ENCODE measurements at places on chromosomes 3 and 15.

- DNase-seq, result no peak
Measured at GRCh38 chr3:133464573-133464972, 64.7 kb downstream of the BFSP2 start.

DNA sequence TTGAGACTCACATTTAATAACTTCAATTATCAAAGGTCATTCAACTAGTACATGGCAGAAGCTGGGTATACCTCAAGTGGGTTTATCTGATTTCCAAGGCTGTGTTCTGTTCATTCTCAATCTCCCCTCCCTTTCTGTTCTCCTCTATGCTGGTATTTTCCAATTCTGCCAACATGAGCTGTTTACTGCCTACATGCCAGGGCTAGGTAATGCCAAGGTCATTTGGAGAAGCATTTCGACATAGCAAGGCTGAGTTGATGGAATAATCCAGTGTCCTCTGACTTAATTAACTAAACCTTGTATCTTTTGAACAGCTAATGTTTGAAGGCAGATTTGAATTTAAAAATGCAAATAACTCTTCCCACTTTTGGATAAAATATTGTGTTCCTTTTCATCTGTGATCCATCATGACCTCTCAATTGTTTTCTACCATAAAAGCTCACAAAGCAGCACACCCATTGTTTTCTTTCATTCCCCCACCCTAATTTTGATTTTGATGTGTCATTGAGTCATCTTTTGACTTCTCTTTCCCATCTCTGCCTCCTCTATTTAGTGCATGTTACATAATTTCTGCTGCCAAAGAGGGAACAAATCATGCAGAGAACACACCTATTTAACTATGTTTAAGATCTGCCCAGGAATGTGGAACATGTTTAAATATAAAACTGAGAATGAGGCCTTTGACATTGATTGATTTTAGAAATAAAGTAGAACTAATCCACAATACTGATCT is 308.8 kb upstream of the NR2E3 start:
- no peak for DNase-seq

GRCh38 chr3:73614419-73614818 is 10.3 kb downstream of the PDZRN3 start:
- DNase-seq, result no peak

DNA sequence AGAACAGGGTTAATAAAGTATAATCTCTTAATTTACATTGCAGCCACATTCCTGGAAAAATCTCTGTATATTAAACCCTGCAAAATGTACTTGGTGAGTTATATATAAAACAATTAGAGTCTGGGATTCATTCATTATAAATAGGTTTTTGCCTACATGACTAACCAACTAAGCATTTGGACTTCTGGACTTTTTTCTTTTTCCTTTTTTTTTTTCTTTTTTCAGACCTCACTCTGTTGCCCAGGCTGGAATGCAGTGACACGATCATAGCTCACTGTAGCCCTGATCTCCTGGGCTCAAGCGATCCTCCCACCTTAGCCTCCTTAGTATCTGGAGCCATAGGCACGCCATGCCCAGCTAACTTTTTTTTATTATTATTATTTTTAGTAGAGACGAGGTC is 4.5 kb downstream of the DNAJC13 start:
- DNase-seq, result no peak

DNA sequence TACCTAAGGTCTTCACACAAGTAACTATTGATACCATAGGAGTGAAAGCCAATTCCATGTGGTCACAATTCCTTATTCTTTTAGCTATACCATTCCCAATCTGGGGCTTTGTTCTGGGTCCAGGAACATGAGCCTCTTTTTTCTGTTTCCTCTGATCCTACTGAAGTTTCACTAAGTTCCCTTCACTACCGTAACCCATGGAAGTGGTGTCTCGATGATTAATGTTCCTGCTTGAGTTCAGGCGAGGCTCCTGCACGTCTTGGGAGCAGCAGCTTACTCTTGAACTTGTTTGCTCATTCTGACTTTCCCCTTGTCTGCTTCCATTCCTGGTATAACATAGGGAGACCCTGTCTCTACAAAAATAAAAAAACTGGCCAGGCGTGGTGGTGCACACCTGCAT is 23.6 kb downstream of the ZNF592 start:
- no peak for DNase-seq

DNA sequence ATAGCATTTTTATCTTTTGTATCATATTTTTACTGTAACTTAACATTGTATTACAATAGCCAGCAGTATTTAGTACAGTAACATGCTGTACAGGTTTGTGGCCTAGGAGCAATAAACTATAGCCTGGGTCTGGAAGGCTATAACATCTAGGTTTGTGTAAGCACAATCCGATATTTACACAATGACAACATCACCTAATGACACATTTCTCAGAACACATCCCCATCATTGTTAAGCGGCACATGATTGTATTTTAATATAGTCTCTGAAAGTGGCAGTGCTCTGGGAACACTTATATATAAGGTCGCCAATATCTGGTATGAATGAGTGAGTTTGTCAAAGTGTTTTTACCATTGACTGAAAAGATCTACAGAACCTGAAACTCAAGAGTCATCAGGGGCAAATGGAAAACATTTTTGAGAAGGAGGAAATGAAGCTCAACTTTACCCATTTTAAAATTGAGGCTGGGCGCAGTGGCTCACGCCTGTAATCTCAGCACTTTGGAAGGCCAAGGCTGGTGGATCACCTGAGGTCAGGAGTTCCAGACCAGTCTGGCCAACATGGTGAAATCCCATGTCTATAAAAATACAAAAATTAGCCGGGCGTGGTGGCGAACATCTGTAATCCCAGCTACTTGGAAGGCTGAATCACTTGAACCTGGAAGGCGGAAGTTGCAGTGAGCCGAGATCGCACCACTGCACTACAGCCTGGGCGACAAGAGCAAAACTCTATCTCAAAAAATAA is 38.8 kb upstream of the TNFSF10 start:
- no peak for DNase-seq

DNA sequence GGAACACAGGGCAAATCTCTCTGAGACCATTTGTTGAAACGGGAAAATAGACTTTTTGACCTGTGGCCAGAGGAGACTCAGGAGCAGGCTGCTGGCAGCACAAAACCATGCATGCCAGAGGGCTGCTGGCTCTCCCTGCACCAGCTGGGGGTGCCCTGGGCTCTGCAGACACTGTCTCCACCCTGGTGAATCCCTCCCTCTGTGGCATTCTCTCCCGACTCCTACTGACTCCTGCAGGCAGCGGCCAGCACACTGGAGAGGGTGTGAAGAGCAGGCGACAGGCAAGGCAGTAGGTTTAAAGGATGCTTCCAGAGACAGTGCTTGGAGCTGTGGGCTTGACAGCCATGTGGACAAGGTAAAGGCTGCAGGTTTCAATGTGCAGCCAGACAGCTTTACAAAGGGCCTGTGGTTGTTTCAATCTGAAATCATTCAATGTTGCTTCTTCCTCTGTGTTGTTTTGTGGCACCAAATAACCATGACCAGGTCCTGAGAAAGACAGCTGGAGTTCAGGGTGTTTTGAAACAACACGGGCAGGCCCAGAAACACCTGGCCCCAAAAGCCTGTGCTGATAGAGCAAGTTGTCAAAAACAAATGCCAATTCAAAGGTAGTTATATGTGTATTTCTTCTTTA is 431.0 kb upstream of the ATP10A start:
- DNase-seq, result no peak

DNA sequence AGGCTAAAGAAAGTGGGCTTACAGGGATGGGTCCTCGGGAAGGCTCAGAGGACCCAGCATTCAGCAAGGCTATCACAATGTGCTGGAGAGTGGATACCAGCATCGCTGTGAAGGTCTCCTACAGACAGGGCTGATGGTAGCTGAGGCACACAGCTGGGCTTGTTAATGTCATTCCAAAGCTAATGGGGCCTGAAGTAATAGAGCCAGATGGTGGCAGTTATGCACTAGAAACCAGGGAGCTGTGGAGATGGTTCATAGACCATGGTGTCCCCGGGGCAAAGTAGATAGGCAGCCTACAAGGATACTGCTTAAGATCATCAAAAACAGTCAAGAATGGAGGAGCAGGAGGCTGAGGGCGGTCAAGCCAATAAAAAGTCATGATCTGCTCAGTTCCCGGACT is 24.8 kb upstream of the BOC start:
- no peak for DNase-seq

- DNase-seq, result no peak
Measured at GRCh38 chr3:108595321-108595720, 5.8 kb downstream of the DZIP3 start.

DNA sequence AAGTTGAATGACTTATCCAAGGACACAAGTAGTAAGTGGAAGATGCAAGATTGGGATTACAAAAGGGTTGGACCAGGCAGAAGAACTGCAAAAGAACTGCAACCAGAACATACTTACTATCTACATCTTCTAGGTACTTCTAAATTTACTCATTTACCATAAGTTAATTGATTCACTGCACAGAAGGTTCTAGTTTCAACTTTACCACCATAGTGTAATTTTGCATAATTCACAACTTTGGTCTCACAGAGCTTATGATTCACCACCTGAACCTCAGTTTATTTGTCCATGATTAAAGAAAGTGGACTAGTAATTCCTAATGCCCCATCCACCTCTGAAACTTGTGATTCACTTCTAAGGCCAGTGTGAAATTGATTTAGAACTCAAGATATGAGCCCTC is 236.8 kb upstream of the UBE2E2 start:
- DNase-seq, result no peak

- no peak for DNase-seq
Measured at GRCh38 chr3:150330872-150331271, 77.2 kb upstream of the TSC22D2 start.

DNA sequence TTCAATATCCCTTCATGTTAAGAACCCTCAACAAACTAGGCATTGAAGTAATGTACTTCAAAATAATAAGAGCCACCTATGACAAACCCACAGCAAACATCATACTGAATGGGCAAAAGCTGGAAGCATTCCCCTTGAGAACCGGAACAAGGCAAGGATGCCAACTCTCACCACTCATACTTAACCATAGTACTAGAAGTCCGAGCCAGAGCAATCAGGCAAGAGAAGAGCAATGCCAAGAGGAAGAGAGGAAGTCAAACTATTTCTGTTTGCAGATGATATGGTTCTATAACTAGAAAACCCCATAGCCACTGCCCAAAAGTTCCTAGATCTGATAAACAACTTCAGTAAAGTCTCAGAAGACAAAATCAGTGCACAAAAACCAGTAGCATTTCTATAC is 161.9 kb downstream of the UBE2E2 start:
- DNase-seq, result no peak

GRCh38 chr3:49805367-49805782 is 2.3 kb downstream of the INKA1 start:
- DNase-seq, result no peak

DNA sequence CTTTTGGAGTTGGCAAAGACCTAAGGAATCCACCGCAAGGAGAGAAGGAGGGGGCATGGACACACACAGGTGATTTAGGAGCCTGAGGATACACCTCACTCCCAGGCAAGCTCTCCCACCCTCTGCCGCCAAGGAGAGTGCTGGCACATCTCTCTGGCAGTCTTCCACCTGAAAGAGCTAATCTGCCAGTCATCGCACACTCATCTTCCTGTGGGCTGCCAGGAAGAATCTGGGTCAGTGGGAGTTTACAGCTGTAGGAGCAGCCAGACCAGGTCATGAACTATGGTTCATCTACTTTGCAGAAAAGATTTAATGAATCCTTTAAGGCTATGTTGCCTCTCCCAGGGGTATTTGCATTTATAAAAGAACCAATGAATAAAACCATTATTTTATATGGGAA is 170.6 kb upstream of the TSC22D2 start:
- DNase-seq, result no peak

DNA sequence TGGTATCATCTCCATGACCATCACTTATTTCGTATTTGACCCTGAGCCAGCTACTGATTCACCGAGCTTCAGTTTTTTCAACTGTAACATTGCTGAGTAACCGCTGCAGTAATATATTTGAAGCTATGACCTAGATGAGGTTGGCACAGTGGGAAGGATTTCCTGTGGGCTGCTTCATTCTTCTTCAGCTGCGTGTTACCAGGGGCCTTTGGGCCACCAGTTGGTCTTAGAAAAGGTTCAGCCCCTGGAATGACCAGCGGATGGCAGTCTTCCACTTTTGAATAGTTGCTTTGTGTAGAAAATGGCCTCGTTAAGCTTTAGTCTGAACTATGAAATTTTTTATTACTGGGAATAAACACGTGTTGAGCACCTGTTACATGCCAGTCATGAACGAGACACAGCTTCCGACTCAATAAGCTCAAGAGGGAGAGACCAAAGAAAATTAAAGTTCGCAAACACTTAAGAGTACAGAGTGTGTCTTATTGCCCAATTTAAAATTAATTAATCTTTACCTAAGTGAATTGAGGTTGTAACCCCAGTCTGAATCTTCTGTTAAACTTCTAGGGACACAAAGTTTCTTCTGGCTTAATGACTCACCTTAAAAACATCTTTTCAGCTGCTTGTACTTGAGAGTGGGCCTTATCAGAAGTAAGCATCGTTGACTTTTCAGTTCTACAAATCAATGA is 57.6 kb upstream of the NR2E3 start:
- DNase-seq, result no peak

- DNase-seq, result no peak
Measured at GRCh38 chr3:155019575-155019974, 60.5 kb upstream of the MME start.

- DNase-seq, result no peak
Measured at GRCh38 chr3:62379321-62379798, 6.0 kb upstream of the FEZF2 start.

- no peak for DNase-seq
Measured at GRCh38 chr3:30667280-30667651, 60.9 kb downstream of the TGFBR2 start.

- no peak for DNase-seq
Measured at GRCh38 chr15:66232267-66232625, 21.3 kb downstream of the MEGF11 start.

- DNase-seq, result no peak
Measured at GRCh38 chr3:116139641-116140040, 305.6 kb downstream of the LSAMP start.

DNA sequence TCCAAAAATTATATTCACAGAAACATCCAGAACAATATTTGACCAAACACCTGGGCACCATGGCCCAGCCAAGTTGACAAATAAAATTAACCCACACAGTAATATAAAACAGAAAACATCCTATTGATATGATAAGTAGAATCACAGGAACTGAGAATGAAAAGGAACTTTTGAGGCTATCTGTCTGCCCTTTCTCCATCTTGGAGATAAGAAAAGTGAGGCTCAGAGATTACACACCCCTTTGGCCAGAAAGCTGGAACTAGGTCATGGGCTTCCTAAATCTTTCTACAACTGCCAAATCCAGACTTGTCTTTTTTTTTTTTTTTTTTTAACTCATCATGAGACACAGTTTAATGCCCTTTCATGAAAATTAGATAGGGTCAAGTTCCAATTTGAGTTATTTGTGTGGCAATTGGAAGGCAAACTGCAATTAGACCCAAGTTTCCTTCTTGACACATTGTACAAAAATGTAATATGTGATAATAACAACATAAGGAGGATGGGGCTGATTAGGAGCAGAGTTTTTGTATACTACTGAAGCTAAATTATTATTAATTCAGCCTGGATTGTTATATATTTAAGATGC is 137.2 kb downstream of the RPL22L1 start:
- no peak for DNase-seq

DNA sequence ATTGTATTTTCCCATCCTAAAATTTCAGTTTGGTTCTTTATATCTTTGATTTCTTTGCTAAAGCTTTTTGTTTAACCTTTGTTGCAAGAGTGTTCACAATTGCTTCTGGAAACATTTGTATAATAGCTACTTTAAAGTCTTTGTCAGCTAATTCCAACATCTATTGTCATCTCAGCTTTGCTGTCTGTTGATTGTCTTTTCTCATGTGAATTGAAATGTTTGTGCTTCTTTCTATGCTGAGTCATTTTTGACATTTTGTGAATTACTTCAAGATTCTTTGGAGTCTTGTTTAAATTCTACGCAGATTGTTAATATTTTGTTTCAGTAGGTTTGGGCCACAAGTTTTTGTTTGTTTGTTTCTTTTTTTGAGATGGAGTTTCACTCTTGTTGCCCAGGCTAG is 73.2 kb downstream of the SUCNR1 start:
- DNase-seq, result no peak

All from activated CD8-positive, alpha-beta memory T cell treated with anti-CD3 and anti-CD28 coated beads for 48 hours (primary cell).